Activated CD4-positive, alpha-beta memory T cell treated with anti-CD3 and anti-CD28 coated beads for 36 hours (primary cell): ENCODE measurements at places on chromosomes 13 and 19.

DNA sequence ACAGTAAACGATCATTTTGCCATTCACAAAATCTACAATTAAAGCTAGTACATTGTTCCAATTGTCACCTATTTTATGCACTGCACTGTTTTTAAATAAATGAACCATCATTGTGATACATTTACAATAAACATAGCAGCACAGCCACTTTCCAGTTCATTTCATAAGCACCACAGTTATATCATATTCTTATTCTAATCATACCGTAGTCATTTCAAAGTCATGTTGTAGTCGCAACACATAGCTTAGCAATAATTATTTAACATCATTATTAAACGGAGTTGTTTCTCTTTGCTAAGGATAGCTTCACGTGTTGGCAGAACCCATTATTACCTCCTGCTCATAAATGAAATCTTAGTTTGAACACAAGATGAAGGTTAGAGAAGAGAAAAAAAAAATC is 2.2 kb upstream of the PCDH9 start:
- H3K27me3 ChIP-seq, result peaks cover 8% of the 10 kb centered on the region
- H3K27ac ChIP-seq, result no peak overlapping the region
- DNase-seq, result no peak
- no peaks in the 10 kb centered on the region for H3K36me3 ChIP-seq
- no peak overlapping the region for H3K4me3 ChIP-seq
- peaks cover 7% of the 10 kb centered on the region for H3K4me1 ChIP-seq

GRCh38 chr13:31950111-31950815 is 81.3 kb upstream of the FRY start:
- H3K27ac ChIP-seq, result no peak overlapping the region
- no peak for DNase-seq

- peaks cover 67% of the 10 kb centered on the region for H3K4me1 ChIP-seq
- H3K4me3 ChIP-seq, result peak overlapping the region; percentile 100
- peaks cover 56% of the 10 kb centered on the region for H3K36me3 ChIP-seq
- peak overlapping the region; percentile 99 for H3K27ac ChIP-seq
Measured at GRCh38 chr19:35002037-35002535, 2.0 kb downstream of the GRAMD1A start.

- H3K27me3 ChIP-seq, result peaks cover 8% of the 10 kb centered on the region
- peak; percentile 87 for DNase-seq
Measured at GRCh38 chr19:15584541-15585115, 30.4 kb upstream of the CYP4F8 start.

- no peaks in the 10 kb centered on the region for H3K4me1 ChIP-seq
- DNase-seq, result no peak
- peaks cover 1% of the 10 kb centered on the region for H3K27me3 ChIP-seq
- H3K36me3 ChIP-seq, result no peaks in the 10 kb centered on the region
- H3K4me3 ChIP-seq, result no peak overlapping the region
- H3K27ac ChIP-seq, result no peak overlapping the region
Measured at GRCh38 chr13:102033857-102034331, 368.0 kb downstream of the FGF14 start.

- no peaks in the 10 kb centered on the region for H3K4me1 ChIP-seq
- H3K36me3 ChIP-seq, result peaks cover 1% of the 10 kb centered on the region
- peaks cover 3% of the 10 kb centered on the region for H3K27me3 ChIP-seq
- H3K27ac ChIP-seq, result no peak overlapping the region
Measured at GRCh38 chr19:16917401-16917800, 28.6 kb downstream of the F2RL3 start.

DNA sequence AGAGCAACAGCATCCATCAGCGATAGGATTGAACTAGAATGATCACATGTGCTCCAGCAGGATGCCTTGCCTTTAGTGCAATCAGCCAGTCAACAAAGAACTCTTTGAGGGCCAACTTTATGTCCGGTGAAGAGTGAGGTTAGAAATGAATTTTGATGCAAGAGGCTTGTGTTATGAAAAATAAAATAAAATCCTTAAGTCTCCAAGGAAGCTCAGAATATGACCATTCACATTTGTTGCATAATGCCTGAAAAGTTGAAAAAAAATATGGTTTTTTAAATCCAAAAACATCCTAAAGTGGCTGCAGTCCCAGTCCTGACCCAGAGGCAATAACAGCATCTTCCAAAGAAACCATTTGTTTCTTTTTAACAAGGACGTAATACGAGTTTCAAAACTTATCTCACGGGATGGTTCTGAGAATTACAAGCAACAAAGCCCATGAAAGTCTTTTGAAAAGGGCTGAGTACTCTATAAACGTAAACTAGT is 61.3 kb downstream of the DCLK1 start:
- H3K4me3 ChIP-seq, result no peak overlapping the region
- H3K27me3 ChIP-seq, result no peaks in the 10 kb centered on the region
- no peaks in the 10 kb centered on the region for H3K36me3 ChIP-seq
- no peak overlapping the region for H3K27ac ChIP-seq
- DNase-seq, result no peak
- H3K4me1 ChIP-seq, result no peaks in the 10 kb centered on the region

DNA sequence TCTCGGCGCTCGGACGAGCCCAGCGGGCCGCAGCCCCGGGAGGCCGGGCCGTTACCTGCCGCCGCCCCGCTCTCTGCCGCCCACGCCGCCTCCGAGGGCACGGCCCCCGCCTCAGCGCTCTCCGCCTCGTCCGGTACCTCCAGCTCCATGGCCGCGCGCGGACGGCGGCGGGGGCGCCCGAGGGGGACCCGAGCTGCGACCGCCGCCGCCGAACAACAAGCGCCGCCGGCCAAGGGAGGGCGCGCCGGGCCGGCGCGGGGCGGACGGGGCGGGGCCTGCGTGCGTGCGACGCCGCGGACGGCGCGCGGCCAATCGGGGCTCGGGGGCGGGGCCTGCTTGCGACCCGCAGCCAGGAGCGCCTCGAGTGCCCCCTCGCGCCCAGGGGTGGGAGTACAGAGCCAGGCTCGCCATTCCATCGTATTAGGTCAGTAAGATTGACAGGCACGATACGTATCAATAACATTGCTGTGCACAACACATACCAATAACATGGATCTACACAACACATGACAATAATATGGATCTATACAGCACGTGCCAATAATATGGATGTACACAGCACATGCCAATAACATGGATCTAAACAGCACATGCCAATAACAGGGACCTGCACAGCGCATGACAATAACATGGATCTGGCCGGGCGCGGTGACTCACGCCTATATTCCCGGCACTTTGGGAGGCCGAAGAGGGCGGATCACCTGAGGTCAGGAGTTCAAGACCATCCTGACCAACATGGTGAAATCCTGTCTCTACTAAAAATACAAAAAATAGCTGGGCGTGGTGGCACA is at the start of gene PIP5K1C:
PIP5K1C (minus strand) TSS at position 227 of the 791 bp plus-strand sequence; CDS start at position 149, 78 bp downstream.
- H3K4me1 ChIP-seq, result peaks cover 18% of the 10 kb centered on the region
- H3K36me3 ChIP-seq, result no peaks in the 10 kb centered on the region
- H3K27me3 ChIP-seq, result peaks cover 2% of the 10 kb centered on the region
- H3K4me3 ChIP-seq, result peak within 1 kb of the TSS; percentile 90
- peak; percentile 94 for DNase-seq
- H3K27ac ChIP-seq, result peak within 1 kb of the TSS; percentile 56

GRCh38 chr13:40169476-40169875 is 497.0 kb downstream of the FOXO1 start:
- H3K36me3 ChIP-seq, result no peaks in the 10 kb centered on the region
- H3K27me3 ChIP-seq, result no peaks in the 10 kb centered on the region
- peak; percentile 18 for DNase-seq
- no peak overlapping the region for H3K27ac ChIP-seq
- no peak overlapping the region for H3K4me3 ChIP-seq

- no peak for DNase-seq
- no peaks in the 10 kb centered on the region for H3K27me3 ChIP-seq
- no peaks in the 10 kb centered on the region for H3K36me3 ChIP-seq
- H3K4me3 ChIP-seq, result no peak overlapping the region
- H3K4me1 ChIP-seq, result no peaks in the 10 kb centered on the region
Measured at GRCh38 chr13:74867460-74867859, 614.5 kb downstream of the TBC1D4 start.

- H3K36me3 ChIP-seq, result peaks cover 60% of the 10 kb centered on the region
- peak overlapping the region; percentile 89 for H3K4me3 ChIP-seq
- no peak for DNase-seq
- H3K27me3 ChIP-seq, result no peaks in the 10 kb centered on the region
- peak overlapping the region; percentile 92 for H3K27ac ChIP-seq
Measured at GRCh38 chr19:58305932-58306323, 751 bp downstream of the ERVK3-1 start.

DNA sequence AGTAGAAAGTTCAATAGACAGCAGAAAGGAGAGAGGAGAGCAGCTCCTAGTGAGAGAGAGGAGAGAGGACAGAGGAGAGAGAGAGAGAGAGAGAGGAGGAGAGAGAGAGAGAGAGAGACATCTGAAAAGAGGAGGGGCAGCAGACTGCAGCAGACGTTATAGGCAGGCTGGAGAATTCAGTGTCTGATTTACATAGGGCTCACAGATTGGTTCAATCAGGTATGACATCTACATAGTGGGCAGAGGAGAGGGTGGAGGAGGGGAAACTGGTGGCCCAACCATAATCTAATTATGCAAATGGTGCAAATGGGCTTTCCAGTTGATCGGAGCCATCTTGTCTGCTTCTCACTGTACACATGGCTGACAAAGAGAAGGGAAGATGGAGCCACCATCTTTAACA is 221.3 kb upstream of the TRPC4 start:
- H3K36me3 ChIP-seq, result no peaks in the 10 kb centered on the region
- H3K4me1 ChIP-seq, result no peaks in the 10 kb centered on the region
- no peak overlapping the region for H3K4me3 ChIP-seq

DNA sequence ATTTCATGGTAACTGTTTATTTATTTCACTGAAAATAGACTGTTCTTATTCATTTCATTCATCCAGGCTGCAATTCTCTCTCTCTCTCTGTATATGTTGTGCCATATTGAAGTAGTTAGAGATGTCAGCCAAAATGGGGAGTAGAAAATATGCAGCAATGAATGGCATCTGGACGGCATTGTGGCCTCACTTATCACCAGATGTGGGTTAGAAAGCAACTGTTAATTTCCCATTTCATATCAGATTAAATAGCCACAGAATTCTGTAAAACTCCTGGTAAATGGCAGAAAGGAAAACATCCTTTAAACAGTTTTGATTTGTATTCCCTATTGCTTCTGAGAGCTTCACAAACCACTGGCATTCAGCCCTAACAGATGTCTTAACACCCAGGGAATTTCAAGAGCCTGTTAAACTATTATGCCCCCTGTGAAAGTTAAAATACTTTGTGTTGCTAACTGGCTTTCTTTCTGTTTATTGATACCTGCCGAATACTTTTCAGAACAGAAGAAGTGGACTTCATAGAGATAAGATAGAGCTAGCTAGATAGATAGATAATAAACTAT is 1763.3 kb upstream of the MIR17HG start:
- no peak overlapping the region for H3K4me3 ChIP-seq
- no peak for DNase-seq
- H3K27ac ChIP-seq, result no peak overlapping the region
- no peaks in the 10 kb centered on the region for H3K27me3 ChIP-seq
- H3K36me3 ChIP-seq, result no peaks in the 10 kb centered on the region
- H3K4me1 ChIP-seq, result no peaks in the 10 kb centered on the region

- peaks cover 10% of the 10 kb centered on the region for H3K36me3 ChIP-seq
- H3K27ac ChIP-seq, result no peak overlapping the region
- no peak overlapping the region for H3K4me3 ChIP-seq
Measured at GRCh38 chr13:22126433-22127021, 455.7 kb downstream of the FGF9 start.

- H3K27ac ChIP-seq, result peak overlapping the region; percentile 81
- peaks cover 19% of the 10 kb centered on the region for H3K4me1 ChIP-seq
- DNase-seq, result no peak
Measured at GRCh38 chr19:4456476-4456842, 1.1 kb downstream of the UBXN6 start.
